ENCODE measurements at places on chromosomes 2 and 18. TPM values are rescaled to one million over a fixed set of nuclear protein-coding genes. Genes with fewer than 3 reads are reported as not detected.

DNA sequence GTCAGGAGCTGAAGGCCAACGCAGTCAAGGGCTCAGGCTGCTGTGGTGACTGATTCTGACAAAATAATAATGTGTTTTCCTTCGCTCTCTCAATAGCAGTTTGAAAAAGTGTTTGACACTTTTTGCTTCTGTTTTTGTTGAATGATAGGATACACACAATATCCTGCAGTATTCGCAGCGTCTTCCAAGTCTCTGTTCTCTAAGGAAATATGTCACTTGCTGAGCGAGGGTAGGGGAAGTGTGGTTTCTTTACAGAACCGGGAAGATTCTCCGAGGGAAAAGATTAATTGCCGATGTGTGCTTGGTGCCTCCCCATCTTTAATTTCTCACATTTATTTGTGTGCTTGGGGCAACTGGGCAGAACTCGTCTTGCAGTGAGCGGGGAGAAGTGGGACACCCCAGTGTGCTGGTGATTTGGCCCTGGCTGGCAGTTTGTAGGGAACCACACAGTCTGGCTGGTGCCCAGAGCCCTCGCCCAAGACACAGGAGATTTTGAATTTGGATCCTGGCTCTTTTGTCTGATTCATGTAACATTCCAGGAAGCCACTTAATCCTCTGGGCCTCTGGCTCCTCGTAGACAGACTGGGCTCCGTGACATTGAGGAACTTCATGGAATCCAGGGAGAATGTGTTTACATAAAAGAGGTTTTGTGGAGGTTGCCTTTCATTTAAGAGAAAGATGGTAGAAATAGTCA is 169.4 kb downstream of the LDLRAD4 start:
- no peak for DNase-seq

GRCh38 chr2:240226672-240227537 is 86.4 kb upstream of the OTOS start:
- no peak for DNase-seq

DNA sequence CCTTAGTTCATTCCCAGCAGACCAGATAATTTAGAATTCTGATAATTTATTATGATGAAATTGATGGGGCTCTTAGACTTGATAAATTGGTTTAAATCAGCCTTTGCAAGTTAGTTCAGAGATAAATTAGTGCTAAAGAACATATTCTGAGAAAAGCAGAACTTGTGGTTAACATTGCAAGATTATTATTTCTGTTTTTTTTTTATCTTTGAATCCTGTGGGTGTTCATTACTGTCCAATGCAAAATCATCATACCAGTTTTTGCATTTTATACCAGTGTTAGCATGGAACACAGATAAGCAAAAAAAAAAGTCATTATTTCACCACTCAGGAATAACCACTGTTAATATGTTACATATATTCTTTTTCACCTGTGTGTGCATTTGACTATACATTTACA is 9.1 kb downstream of the SEPTIN2 start:
- no peak for DNase-seq

- DNase-seq: no peak
Observed at GRCh38 chr2:212814941-212815340, 276.3 kb upstream of the ERBB4 start.

GRCh38 chr2:237889016-237889415 is 29.6 kb downstream of the RAMP1 start:
- no peak for DNase-seq

GRCh38 chr18:111306-112014 is 46.9 kb upstream of the USP14 start:
- peak; percentile 69 for DNase-seq

GRCh38 chr2:178366412-178366811 is 84.6 kb downstream of the PRKRA start:
- no peak for DNase-seq

DNA sequence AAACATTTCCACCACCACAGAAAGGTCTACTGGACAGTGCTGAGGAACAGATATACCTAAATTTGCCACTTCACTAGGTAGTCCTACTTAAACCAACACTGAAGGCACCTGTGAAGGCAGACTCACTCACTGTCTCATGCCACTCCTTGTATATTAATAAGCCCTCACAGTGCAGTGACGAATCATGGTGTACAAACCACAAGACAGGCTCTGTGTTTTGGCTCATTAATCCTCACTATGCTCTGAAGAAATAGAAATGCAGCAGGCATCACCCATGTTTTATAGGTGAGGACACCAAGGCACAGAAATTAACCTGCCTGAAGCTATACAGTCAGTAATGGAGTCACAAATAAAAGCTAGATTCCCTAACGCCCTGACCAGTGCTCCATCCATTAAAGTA is 44.3 kb downstream of the BARD1 start:
- DNase-seq: no peak

DNA sequence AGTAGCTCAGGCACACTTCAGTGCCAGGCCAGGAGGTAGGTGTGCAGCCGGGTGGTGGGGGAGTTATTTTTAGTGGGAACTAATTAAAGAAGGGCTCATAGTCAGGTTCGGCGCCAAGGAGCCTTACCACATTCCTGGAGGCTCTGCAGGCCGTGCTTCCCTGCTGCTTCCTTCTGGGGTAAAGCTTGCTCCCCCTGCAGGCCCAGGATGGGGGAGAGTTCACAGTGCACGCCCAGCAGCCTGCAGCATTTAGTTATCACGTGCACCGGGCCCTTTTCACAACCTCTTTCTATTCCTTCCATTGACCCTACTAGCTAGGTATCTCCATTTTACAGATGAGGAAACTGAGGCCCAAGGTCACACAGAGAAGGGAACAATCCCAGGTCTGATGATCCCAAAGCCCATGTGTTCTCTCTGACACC is 2.5 kb downstream of the KCNF1 start:
- DNase-seq: no peak

DNA sequence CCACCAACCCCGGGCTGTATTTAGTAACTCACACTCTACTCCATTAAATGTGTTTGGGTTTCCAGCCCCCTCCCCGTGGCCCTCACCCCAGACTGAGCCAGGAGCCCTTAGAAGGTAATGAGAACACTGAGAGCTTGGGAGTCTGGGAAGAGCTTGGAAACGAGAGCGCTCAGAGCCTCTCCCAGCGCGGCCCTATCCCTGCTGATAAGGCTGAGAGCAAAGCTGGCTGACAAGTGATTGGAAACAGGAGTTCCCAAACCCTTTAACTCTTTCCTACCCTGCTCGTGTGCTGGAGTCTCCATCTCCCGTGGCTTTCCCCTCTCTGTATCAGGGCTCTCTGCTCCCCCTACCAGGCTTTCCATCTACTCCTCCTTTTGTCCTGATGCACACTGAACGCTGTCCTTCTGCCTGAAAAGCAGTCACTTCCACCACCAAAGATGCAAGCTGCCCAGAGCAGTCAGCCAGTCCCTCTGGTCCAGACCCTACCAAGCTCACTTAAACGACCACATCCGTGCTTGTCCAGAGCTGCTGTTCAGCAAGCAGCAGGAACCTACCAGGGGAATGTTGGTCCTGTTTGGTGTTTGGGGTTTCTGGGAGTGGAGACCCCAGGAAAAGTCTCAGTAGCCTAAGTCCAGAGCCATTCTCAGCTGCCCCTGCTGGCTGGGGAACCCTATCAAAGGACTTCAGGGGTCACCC is 100.0 kb upstream of the PKDCC start:
- no peak for DNase-seq

DNA sequence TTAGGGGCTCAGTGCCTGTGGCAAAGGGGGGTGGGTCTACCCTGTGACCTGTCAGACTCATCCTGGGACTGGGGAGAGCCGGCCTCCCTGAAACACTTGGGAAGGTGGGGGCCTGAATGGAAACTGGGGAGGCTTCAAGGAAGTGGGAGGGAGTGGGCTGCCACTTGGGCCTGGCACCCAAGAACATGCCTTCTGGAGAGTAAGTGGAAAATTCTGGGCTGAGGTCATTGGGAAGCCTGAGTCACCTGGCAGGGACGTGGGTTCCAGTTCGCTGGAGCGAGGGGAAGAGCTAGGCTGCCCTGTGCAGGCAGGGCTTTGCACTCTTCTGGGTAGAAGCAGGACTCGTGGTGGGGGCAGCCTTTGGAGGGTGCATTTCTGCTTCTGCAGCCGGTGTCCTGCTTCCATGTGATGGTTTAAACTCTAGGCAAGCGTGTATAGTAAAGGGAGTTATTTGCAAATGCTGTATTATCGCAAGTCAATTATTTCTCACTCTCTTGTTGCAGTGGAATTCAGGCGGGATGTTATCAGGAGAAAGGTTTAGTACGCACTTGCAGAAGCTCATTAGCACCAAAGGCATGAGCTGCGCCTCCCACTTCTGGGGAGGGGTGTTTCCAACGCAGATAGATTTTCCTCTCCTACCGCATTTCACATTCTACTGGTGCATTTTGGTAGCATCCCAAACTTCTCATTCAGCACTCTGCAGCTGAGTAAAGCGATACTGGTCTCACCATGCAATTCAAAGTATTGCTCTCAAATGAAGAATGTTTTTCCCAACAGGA is 3.8 kb downstream of the LRRFIP1 start:
- DNase-seq: no peak

GRCh38 chr2:226895579-226895978 is 59.7 kb downstream of the RHBDD1 start:
- DNase-seq: no peak

DNA sequence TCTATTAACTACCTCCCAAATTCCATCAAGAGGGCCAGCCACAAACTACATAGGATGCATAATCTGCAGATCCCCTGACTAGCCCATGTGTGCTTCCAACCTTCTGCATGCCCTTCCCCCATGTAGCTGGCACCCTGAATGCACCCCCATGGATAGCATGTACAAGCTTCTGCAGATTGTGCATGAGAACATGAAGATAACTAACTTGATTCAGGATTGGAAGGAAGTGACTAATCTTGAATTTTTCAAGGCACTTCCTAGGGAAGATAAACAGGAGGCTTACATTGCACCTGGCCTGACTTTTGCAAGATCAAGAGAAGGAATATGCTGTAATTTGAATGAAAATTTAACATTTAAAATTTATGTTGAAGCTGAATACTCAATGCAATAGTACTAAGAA is 66.7 kb downstream of the CDC42EP3 start:
- no peak for DNase-seq

DNA sequence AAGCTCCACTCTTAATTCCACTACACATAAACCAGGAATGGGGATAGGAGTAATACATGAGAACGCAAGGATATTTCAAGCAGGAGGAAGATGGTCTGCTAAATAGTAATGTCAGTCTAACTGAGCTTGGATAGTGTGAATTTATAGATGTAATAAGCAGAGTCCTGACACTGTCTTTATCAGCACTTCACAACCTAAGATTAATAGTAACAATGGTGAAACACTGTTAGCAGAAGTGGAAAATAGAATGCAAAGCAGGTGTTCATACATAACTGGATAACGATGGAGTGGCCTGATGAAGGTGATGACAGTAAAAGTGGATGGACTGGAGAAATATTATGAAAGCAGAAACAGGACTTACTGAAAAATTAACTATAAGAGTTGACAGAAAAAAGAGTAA is 80.4 kb downstream of the ROCK2 start:
- no peak for DNase-seq

- no peak for DNase-seq
Observed at GRCh38 chr2:231996797-231997540, 35.5 kb downstream of the DIS3L2 start.

DNA sequence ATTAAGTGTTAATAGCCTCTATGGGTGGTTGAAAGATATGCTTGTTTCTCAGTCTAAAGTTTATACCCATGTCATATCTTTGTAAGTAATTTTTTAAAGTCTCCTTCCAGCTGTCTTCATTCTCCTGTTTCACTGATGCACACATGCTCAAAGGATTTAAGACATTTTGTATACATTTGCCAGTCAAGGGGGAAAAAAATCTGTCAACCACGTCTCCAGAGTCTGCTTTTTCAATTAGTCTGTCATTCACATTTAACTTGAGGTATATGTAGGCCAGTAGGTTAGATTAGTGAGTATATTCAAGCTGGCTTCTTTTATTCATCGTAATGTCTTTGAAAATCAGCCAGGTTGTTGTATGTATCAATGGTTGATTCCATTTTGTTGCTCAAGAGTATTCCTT is 193.5 kb downstream of the MCFD2 start:
- DNase-seq: no peak

Gene CRYBA2
- not detected for total RNA-seq

Gene MZT2B
- total RNA-seq: 323 TPM

Gene HRH4
- not detected for total RNA-seq

Gene MOGAT1
- total RNA-seq: not detected

Gene C2orf80
- total RNA-seq: not detected

All from adrenal gland (tissue), 19 donors.